ENCODE measurements at places on chromosomes 12 and 14.

- peak; percentile 65 for DNase-seq
These were observed 30.7 kb downstream of the CEP290 start for GRCh38 chr12:88111074-88111652.

DNA sequence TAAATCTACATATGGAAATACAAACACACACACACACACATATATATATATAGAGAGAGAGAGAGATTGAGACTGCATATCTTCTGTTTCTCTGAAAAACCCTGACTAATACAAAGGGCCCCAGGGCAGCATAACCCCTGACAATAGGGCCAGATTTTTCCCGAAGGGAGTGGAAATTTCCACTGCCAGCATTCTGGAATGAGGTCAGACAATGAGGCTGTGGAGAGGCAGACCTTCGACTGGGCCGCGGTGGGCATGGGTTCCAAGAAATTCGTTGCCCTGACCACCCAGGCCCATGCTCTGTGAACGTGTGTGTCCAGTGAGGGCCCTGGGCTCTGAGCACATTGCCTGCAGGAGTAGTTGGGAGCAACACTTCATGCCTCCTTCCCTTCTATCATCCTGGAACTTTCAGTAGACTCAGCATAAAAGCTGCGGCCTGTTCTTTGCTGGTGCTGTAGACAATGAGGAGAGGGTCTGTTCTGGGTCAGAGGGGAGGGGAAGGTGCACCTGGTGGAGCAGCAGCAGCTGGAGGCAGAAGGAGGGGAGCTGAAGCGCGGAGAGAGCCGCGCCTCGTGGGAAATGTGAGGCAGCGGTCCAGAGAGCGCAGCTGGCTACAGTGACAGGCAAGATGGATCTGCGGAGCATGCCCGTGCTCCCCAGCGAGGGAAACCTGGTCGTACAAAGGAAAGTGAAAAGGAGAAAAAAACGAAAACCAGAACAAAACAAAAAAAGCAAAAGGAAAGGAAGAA lies 25.6 kb upstream of the CCDC60 start:
- DNase-seq, result no peak

DNA sequence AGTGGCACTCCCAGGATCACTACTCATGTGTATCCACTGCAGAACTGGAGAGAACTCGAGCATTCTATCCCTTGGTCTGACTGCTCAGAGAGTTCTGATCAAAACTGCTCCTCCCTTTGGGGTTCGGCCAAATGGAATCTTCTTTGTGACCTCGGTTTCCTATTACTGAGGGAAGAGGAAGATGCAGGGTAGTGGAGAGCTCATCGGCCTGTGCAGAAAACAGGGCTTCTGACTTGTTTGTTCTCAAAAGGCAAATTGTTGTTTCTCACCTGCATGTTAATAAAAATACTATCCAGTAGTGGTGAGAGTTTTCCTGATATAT lies 17.1 kb upstream of the AKAP6 start:
- DNase-seq, result no peak

DNA sequence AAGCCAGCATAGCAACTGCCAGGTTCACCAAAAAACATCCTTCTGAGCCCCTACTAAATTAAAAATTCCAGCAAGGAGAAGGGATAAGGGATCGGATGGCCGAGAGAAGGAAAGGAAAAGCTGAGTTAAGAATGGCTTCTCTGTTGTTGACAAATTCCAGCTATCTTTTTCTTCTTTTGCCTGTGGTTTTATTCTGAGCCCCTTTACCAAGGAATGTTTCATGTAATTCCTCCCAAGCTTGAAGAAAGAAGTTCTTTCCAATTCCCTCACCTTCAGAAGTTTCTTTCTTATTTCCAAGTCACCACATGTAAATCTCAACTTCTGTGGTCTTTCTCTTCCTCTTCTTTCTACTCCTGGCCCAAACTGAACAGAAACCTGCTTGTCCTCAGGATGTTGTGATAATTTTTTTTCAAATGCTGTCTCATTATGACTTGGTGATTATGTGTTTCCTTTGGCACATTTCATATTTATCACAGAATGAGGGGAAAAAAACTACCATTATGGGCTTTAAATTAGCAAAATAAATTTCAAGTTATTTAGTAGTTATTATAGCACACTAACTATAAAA lies 40.0 kb downstream of the FGD6 start:
- DNase-seq, result no peak

GRCh38 chr12:30885321-30885720 lies 41.2 kb upstream of the TSPAN11 start:
- DNase-seq, result no peak

- DNase-seq, result peak; percentile 65
These were observed 8.1 kb upstream of the LHX5 start for GRCh38 chr12:113479590-113480335.

- no peak for DNase-seq
These were observed 760.1 kb downstream of the RPS29 start for GRCh38 chr14:48826058-48826457.

GRCh38 chr12:10136637-10137205 lies 6.7 kb upstream of the CLEC7A start:
- no peak for DNase-seq

Measured in adipocyte (in vitro differentiated cells).